GM12892 (cell line): ENCODE measurements at places on chromosomes 16 and 17.

GRCh38 chr17:38857271-38857670 is 3.8 kb upstream of the RPL23 start:
- DNase-seq = no peak

GRCh38 chr17:27106347-27106981 is 187.4 kb upstream of the WSB1 start:
- DNase-seq = no peak

GRCh38 chr17:81124377-81124776 is 40.9 kb upstream of the PVALEF start:
- no peak for DNase-seq

DNA sequence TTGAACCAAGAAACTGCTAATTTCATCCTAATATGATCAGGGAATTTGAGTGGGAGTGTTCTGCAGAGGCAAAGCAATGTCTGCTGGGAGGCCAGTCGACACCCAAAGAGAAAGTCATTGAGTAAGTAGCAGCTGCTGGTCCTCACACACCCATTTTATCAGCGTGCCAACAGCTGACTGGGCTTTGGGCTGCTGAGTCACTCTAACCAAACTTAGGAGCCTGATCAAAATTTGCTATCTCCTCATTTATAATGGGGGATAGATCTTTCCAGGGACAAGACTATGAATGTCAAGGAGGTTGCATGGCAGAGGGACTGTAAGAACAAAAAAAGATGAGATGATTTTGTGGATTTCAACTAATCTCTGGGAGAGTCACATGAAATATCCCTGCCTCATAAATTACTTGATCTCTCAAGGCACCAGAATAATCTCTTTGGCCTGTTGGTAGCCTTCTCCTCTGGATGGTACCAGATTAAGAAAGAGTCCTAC is 32.9 kb downstream of the CPSF4L start:
- peak; percentile 27 for DNase-seq

GRCh38 chr17:31880311-31880710 is 21.2 kb downstream of the UTP6 start:
- DNase-seq = no peak

- DNase-seq = no peak
Measured at GRCh38 chr16:52070341-52071057, 476.4 kb downstream of the TOX3 start.
